PC-3 (cell line): ENCODE measurements at places on chromosomes 12 and 14.
A peak's percentile ranks its signal among the peaks of the same experiment; 100 is the strongest.

DNA sequence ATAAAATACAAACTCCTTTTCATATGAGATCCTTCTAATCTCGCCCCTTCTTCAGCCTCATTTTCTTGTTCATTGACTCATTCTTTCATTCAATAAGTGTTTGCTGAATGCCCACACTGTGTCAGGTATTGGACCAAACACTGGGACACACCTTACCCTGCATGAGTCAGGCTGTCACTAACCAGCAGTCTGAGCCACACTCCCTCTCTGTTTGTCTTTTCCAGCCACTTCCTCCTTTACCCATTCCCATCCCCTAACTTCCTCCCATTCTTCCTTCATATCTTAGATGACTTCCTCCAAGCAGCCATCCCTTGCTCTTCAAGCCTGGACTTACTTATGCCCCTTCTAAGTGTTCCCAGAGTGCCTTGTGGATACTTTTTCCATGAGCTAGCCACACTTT lies 27.0 kb upstream of the HIF1A start:
- H3K27ac ChIP-seq = peak overlapping the region; percentile 88
- DNase-seq = peak; percentile 97
- H3K4me1 ChIP-seq = peaks cover 31% of the 10 kb centered on the region
- peak overlapping the region; percentile 15; the same call in 1 of the 2 replicates for H3K4me3 ChIP-seq
- no peaks in the 10 kb centered on the region for H3K27me3 ChIP-seq
- no peaks in the 10 kb centered on the region for H3K36me3 ChIP-seq

DNA sequence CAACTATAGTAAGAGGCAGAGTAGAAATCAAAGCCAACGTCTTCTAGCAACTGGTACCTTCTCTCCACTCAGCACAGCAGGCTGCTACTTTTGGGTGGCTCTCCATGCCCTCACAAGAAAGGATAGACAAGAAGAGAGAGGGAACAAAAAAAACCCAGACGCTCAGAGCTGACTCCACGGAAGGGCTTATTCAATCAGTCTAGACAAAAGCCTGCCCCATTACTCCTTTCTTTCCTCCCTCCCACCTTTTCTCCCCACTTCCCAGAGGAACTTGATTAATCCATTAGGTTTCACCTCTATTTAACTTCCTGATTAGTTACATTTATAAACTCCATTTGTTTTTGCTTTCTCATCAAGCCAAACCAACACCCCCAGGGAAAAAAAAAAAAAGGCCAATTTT lies 71.1 kb upstream of the CCDC60 start:
- no peaks in the 10 kb centered on the region for H3K36me3 ChIP-seq
- DNase-seq = no peak
- H3K4me1 ChIP-seq = no peaks in the 10 kb centered on the region
- H3K4me3 ChIP-seq = no peak overlapping the region

GRCh38 chr12:72295744-72296143 lies 23.6 kb downstream of the TRHDE start:
- H3K4me3 ChIP-seq = peak overlapping the region; percentile 48
- H3K4me1 ChIP-seq = peaks cover 44% of the 10 kb centered on the region
- DNase-seq = peak; percentile 84
- peak overlapping the region; percentile 98 for H3K27ac ChIP-seq

- H3K4me3 ChIP-seq = no peak overlapping the region
- DNase-seq = no peak
- H3K4me1 ChIP-seq = peaks cover 8% of the 10 kb centered on the region; the same call in 1 of the 2 replicates
- H3K27ac ChIP-seq = no peak overlapping the region
Observed at GRCh38 chr14:39396448-39396847, 35.8 kb downstream of the FBXO33 start.

- H3K27me3 ChIP-seq = no peaks in the 10 kb centered on the region
- no peak overlapping the region for H3K27ac ChIP-seq
- no peak for DNase-seq
- H3K36me3 ChIP-seq = no peaks in the 10 kb centered on the region
- no peaks in the 10 kb centered on the region for H3K4me1 ChIP-seq
Observed at GRCh38 chr12:58044966-58045365, 103.6 kb downstream of the ATP23 start.

DNA sequence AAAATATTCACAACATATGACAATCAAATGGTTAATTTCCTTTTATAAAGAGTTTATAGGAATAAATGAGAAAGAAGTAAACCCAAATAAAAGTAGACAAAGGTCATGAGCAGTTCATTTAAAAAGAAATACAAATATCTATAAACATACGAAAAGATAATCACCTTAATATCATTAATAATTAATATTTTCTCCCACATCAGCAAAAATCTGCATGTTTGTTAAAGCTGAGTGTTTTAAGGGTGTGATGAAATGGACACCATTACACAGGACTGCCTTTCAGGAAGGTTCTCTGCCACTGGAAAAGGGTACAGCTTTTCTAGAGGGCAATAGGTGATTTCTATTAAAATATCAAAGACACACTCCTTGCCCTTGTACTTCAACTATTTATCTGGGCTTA lies 14.7 kb upstream of the DHRS4 start:
- no peak for DNase-seq
- H3K36me3 ChIP-seq = 0 out of 2 replicates have a peak, but pooled peaks cover 2% of the 10 kb centered on the region
- no peak overlapping the region for H3K27ac ChIP-seq
